ENCODE measurements at places on chromosomes 3 and 15.
A peak's percentile ranks its signal among the peaks of the same experiment; 100 is the strongest.

DNA sequence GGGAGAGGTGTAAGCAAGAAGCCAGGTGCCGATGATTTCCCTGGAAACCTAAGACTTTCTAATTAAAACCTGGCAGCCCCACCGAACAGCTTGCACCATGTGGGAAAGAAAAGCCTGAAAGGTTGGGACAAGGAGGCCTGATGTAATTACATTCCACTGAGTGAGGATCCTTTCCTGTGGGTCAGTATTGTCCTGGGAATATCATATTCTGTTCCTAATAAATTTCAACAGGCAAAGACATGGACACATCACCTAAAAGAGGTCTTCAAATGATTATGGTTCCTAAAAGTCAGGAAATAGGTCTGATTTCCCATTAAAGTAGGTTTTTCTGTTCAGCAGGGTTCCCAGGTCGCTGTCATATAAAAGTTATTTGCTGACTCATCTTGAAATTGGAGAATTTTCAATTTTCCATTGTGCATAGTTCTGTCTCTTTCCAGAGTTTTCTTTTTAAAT, 58.5 kb downstream of the DUT start:
- no peak for DNase-seq

- no peak for DNase-seq
These were observed 35.8 kb upstream of the CHST2 start for GRCh38 chr3:143083781-143084180.

DNA sequence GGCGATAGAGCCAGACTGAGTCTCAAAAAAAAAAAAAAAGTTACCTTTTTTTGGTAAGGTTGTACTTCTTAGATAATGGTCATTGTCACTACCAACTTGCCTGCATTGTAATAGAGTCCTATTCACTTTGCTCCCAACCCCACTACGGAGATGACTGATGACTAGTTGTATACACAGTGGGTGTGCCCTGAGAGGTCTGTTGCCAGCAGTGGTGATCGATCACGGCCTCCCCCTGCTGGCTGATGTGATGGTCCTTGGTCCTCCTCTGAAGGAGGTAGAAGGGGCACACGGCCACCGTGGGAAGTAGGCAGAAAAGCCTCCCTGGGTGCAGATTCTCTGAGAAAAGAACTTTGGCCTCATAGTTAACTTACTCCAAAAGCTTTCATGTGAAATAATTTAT, 10.7 kb downstream of the GCNT3 start:
- peak; percentile 30 for DNase-seq

- no peak for DNase-seq
These were observed 93.4 kb downstream of the CCNL1 start for GRCh38 chr3:157066335-157067098.

DNA sequence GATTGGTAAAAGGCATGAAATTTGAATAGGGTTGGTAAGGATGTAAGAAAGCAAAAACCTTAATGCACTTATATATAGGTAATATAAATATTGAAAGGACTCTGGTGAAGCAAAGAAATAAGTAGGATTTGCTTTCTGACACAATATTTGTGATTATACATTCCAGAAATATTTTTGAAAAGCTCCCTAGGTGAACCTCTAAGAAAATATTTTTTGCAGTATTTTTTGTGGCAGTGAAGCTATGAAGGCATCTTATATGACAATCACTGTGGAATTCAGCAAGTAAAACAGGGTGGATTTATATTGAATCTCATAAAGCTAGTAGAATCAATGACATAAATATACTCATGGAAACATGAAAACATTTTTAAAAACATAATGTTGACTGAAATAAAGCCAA, 119.6 kb upstream of the EPHA3 start:
- DNase-seq = no peak

DNA sequence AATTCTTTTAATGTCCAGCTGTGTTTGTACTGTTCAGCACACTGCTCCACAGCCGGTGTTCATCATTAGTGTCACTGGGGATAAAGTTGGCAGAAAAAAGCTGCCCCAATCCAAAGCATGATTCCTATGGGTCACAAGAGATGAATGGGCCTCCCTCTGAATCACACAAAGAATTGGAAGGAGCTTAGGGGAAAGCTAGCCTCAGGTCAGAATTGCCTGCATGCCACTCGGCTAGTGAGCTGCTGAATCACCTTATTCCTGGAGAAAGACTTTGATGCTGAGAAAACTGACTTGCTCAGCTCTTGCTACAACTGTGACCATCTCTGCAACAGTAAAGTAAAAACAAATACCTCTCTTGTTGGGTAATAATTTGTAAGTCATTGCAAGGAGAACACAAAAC, 3.5 kb downstream of the CCK start:
- DNase-seq = no peak

GRCh38 chr3:71722693-71723092, 2.5 kb downstream of the EIF4E3 start:
- no peak for DNase-seq

DNA sequence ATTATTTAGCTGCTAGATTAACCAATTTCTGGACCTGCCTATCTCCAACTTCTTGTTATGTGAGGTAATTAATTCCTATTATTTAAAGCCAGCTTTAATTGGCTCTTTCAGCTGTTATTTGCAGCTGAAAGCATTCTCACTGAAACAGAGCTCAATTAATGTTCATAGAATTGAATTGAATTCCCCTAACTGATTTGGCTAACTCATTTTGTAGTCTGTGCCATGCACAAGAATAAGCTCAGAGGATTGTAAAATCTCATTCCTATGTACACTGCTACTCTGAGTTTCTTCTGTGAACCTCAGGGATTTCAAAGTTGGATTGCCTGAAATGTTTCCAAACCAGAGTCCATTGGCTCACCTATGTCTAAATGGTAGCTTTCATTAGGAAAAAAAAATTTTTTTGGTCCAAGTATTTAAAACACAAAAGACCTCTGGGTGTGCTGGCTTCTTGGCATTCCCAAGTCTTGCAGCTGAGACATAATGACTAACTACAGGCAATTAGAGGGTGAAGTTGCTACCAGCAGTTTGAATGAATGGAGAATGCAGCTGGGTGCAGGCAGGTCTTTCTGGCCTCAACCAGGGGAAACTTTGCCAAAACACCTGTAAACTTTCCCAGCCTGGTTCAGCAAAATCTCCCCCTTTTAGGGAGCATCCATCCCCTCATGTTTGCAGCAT, 134.3 kb downstream of the EDEM1 start:
- no peak for DNase-seq
